ENCODE measurements at places on chromosomes 5 and 9.

DNA sequence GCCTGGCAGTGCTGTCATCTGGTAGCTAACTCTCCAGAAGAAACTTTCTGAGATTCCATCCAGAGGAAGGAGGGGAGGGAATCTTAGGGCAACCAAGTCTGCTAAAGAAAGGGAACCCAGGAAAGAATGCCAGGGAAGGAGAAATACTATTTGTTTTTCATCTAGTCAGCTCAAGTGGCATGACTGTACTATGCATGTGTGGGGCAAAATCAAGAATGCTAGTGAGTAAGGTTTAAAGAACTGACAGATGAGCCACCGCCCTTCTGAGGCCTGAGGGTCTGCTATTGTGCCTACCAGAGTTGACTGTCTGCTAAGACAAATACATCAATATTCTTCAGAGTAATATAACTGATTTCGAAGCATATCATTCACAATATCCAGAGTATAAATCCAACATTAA is 204.2 kb downstream of the SLC12A2 start:
- no peak for DNase-seq

GRCh38 chr9:34450644-34451043 is 7.7 kb downstream of the FAM219A start:
- DNase-seq: no peak

DNA sequence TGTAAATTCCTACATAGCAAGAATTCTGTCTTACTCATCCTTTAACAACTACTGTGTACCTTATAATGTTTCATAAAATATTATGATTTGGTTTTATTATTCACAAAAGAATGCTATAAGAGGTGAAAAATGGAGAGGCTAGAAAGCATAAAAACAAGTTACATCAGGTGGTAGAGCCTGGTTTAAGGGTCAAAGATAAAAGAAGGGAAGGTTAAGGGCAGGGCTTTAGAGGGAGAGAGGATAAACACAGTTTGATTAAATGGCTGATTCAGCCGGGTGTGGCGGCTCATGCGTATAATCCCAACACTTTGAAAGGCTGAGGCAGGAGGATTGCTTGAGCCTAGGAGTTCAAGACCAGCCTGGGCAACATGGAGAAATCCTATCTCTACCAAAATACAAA is 40.4 kb upstream of the HSPB3 start:
- DNase-seq: no peak

DNA sequence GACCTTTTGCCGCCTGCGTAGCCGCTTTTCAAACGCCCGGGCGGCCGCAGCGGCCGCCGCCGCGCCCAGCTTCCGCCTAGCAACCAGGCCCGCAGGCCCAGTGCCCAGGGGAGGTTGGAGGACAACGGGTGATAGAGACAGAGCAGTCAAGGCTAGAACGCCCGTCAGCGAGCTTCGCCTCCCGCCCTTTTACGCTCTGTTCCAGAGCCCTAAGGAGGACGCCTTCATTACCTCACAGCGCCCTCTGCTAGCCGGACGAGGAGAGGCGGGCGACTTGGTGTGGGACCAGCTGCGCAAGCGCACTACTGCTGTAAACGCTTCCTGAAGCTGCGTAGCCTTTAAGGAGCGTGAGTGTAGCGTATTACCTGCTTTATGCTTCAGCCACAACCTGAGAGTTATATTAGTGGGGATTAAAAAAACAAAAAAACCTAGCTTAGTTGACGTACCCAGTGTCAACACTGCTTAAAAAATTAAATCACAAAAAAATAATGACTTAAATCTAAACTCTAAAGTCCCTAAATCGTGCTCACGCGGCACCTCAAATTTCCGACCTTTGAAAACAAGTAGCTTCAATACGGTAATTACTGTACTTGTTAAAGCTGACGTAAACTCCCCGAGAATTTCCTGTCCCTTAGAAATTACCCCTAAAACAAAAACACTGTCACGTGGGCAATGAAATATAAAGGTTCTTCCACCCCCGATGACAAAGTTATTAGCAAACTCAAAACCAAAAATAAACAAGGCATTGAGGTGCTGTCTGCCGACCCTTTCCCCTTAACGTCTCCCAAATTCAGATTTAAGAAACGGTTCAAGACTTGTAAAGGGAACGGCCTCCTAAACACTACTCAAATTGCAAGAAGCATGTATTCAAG is at the start of gene CEP120:
CEP120 (minus strand) TSS at position 126 of the 872 bp plus-strand sequence. CDS start 405 bp downstream, outside the sequence.
- DNase-seq: peak; percentile 97

GRCh38 chr5:92605591-92605990 is 975.4 kb downstream of the NR2F1-AS1 start:
- DNase-seq: no peak

GRCh38 chr9:97980918-97981845 is 2.0 kb upstream of the ANP32B start:
- DNase-seq: no peak

DNA sequence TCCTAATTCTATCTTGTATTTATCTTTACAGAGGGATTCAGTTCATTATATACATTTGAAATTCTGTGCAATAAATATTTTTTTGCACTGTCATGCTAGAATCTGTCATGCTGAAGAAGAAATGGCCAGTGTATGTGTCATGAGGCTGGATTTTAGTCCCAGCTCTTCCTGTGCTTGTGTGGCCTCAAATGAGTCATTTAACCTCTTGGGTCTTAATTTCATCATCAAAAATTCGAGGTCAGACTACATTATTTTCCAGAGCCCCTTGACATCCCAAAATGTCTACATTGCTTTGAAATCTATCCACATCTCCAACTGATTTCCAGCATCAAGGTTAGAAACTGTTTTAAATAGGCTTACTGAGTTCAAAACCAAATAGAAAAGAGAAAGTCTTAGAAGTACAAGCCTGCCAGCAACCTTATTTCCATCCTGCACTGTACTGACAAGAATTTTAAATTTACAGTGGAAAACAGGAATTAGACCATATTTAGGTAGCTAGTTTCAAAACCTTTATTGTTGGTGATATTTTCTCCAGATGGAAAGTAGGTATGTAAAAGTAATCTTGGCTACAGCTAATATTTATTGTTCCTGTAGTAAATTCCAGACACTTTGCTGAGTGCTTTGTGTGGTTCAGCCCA is 96.7 kb upstream of the MAMDC2 start:
- no peak for DNase-seq

- DNase-seq: no peak
These were observed 105.6 kb downstream of the VCAN start for GRCh38 chr5:83577036-83577636.

- DNase-seq: no peak
These were observed 1.5 kb downstream of the GDNF start for GRCh38 chr5:37838152-37838932.

GRCh38 chr5:143134269-143134668 is 269.2 kb downstream of the NR3C1 start:
- no peak for DNase-seq

- no peak for DNase-seq
These were observed 56.8 kb upstream of the OLFM1 start for GRCh38 chr9:135030566-135031226.

GRCh38 chr5:41980870-41981269 is 55.8 kb downstream of the FBXO4 start:
- DNase-seq: no peak

All from stimulated activated CD8-positive, alpha-beta memory T cell treated with anti-CD3 and anti-CD28 coated beads, Interleukin-15, amount 100 ng/mL, for 48 hours (primary cell).